SK-N-SH (cell line): ENCODE measurements at places on chromosomes 3 and 15. TPM values are rescaled to one million over a fixed set of nuclear protein-coding genes. Genes with fewer than 3 reads are reported as not detected.

TEX55 gene
- polyA plus RNA-seq, result not detected in 2 replicates

ZNF774 gene
- polyA plus RNA-seq, result 1.6 and 1.8 TPM in 2 replicates

UMPS gene
- 25.1 and 32.0 TPM in 2 replicates for polyA plus RNA-seq

A4GNT gene
- not detected in 2 replicates for polyA plus RNA-seq

IMPG2 gene
- 0.03 and 0.10 TPM in 2 replicates for polyA plus RNA-seq

C3orf22 gene
- not detected in 2 replicates for polyA plus RNA-seq

BMF gene
- 0.72 and 1.0 TPM in 2 replicates for polyA plus RNA-seq

ECE2 gene
- polyA plus RNA-seq, result 0.03 and 0.16 TPM in 2 replicates

ADAMTS17 gene
- not detected in 2 replicates for polyA plus RNA-seq

GRCh38 chr15:65773386-65774111 lies 18.5 kb downstream of the DENND4A start:
- H3K27ac ChIP-seq, result no peak overlapping the region
- no peaks in the 10 kb centered on the region for H3K36me3 ChIP-seq
- no peak for DNase-seq

DNA sequence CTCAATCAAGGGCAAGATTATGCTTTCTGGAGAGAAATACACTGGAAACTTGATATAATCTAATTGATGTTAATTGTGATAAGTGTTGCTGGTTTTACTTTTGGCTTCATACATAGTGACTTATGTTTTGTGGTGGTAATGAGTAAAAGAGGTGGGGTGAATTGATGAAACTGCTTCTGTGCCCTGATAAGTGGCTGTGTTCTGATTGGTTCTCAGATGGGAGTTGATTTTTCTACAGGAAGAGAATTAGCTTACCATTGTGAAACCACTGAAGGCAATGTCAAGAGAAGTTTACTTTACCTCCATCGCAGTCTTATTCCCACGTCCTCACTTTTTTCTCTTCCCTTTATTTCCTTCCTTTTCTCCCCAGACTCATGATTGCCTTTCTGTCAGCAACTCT lies 23.8 kb downstream of the TMEM45A start:
- no peak overlapping the region for H3K4me3 ChIP-seq
- DNase-seq, result no peak
- peak overlapping the region; percentile 61; the same call in 1 of the 2 replicates for H3K27ac ChIP-seq
- H3K27me3 ChIP-seq, result no peaks in the 10 kb centered on the region
- H3K36me3 ChIP-seq, result no peaks in the 10 kb centered on the region
- H3K4me1 ChIP-seq, result no peaks in the 10 kb centered on the region

DNA sequence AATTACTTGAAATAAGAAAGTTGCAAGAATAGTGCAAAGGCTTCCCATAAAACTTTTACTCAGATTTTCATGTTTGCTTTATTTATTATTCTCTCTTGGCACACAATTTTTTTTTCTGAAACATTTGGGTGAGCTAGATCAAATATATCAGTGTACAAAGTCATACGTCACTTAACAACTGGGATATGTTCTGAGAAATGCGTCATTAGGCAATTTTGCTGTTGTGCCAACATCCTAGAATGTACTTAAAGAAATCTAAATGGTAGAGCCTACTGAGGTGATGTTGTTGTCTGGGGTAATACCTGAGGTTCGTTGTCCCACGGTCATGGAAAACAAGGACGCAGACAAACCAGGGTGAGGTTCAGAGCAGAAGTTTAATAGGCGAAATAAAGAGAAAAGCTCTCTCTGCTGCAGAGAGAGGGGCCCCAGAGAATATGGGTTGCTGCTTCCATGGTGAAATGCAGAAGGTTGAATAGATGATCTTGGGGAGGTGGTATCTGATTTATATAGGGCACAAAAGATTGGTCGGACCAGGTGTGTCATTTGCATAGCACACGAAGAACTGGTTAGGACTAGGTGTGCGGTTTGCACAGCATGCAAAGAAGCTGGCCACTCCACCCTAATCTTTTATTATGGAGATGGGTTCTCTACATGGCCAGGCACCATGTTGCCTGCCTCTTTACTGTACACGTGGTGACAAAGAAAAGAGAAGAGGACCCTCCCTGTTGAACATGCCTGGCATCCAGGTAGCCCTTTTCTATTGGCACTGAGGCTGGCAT lies 8.8 kb upstream of the GRAMD1C start:
- no peak for DNase-seq
- H3K27me3 ChIP-seq, result no peaks in the 10 kb centered on the region
- no peak overlapping the region for H3K4me3 ChIP-seq
- 0 out of 2 replicates have a peak, but pooled peaks cover 8% of the 10 kb centered on the region for H3K4me1 ChIP-seq
- no peak overlapping the region for H3K27ac ChIP-seq
- no peaks in the 10 kb centered on the region for H3K36me3 ChIP-seq

GRCh38 chr3:77052051-77052501 lies 12.2 kb downstream of the ROBO2 start:
- H3K4me1 ChIP-seq, result peaks cover 4% of the 10 kb centered on the region; the same call in 1 of the 2 replicates
- peak; percentile 14 for DNase-seq
- H3K4me3 ChIP-seq, result no peak overlapping the region
- peak overlapping the region; percentile 28 for H3K27ac ChIP-seq
- no peaks in the 10 kb centered on the region for H3K27me3 ChIP-seq
- no peaks in the 10 kb centered on the region for H3K36me3 ChIP-seq

DNA sequence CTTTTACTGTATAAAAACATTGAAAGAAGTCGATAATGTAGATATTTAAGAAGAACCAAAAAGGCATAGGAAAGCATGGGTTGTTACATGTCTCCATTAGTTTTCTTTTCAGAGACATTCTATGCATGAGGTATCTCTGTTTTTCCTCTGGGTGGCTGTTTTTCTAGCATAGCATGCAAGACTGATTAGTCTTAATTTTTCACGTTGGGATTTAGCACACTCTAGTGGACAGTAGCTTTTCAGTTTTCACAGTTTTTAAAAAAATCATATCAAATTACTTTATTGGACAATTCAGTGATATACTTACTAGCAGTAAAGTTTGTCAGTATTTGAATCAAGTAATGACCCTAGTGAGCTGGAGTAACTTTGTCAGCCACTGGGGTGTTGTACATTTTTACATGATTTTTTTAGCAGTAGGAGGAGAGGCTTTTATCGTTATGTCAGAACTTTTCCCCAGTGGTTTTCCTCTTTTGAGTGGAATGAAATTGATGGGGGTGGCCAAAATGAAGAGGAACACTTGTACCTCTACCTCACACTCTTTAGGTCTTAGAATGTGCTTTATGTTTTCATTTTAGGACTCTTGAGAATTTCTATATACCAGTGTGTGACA lies 57.2 kb downstream of the SEC22A start:
- no peaks in the 10 kb centered on the region for H3K27me3 ChIP-seq
- peak; percentile 56 for DNase-seq
- no peak overlapping the region for H3K4me3 ChIP-seq
- no peak overlapping the region for H3K27ac ChIP-seq
- H3K4me1 ChIP-seq, result no peaks in the 10 kb centered on the region

DNA sequence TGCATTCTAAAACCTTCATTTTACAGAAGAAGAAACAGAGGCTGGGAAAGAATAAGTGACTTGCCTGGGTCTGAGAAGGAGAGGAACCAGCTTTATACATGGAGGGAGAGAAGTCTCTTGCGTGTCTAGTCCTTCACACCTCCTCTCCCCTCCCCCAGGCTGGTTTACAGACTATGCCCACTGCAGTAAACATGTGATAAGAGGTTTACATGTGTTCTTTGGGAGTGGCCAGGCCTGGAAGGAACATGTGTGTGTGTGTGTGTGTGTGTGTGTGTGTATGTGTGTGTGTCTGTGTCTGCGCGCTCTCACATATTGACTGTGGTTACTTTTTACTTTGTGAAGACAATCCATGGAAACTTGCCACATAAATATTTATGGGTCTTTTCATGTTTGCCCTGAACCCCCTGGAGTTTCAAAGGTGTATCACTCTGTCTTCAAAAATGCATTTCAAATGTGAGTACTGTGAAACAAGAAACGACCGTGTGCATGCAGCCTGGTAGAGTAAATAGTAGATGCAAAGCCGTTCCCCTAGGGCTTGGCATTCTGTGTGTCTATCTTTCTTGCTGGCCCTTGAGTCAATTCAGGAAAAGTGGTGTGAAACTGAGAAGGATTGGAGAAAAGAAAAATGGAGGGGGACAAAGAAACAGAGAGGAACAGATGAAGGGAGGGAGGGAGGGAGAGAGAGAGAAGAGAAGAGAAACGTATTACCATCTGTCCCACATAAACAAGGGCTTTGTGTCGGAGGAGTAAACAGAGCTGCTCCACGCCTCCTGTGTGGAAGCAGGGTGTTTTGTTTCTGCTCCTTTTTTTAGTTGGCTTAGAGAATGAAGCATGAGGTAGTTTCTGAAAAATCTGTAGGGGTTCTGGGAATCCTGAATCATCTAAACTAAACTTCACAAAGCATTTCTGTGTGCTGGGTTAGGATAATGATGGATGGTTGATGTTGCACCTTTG lies 51.7 kb downstream of the CLDN11 start:
- peaks cover 15% of the 10 kb centered on the region for H3K4me1 ChIP-seq
- H3K4me3 ChIP-seq, result no peak overlapping the region
- no peaks in the 10 kb centered on the region for H3K27me3 ChIP-seq
- DNase-seq, result no peak

DNA sequence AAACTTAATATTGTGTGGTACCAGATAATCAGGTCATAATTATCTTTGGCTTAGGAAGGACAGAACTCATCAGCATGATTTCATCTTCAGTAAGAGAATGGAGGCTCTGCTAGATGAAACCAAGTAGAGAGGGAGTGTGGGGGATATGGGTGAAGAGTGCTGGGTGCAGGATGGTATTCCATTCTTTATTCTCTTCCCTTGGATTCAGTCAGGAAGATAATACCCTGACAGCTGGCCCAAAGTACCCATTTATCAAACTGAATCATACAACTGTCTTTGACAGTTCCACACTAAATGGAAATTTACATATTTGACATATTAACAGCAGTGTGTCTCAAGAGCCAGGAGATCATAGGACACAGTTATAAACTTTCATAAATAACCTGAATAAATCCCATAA lies 44.7 kb downstream of the GOLIM4 start:
- H3K4me3 ChIP-seq, result no peak overlapping the region
- H3K4me1 ChIP-seq, result peaks cover 5% of the 10 kb centered on the region
- no peaks in the 10 kb centered on the region for H3K27me3 ChIP-seq
- no peak for DNase-seq
- peak overlapping the region; percentile 66 for H3K27ac ChIP-seq

- no peak overlapping the region for H3K27ac ChIP-seq
- DNase-seq, result no peak
- no peaks in the 10 kb centered on the region for H3K27me3 ChIP-seq
- H3K4me1 ChIP-seq, result peaks cover 8% of the 10 kb centered on the region; the same call in 1 of the 2 replicates
- H3K4me3 ChIP-seq, result no peak overlapping the region
- H3K36me3 ChIP-seq, result peaks cover 46% of the 10 kb centered on the region
These were observed 5.6 kb downstream of the TSEN2 start for GRCh38 chr3:12489832-12490231.

GRCh38 chr3:126306888-126307482 lies 50.2 kb downstream of the KLF15 start:
- no peaks in the 10 kb centered on the region for H3K27me3 ChIP-seq
- no peak for DNase-seq
- no peak overlapping the region for H3K4me3 ChIP-seq
- no peaks in the 10 kb centered on the region for H3K36me3 ChIP-seq
- no peaks in the 10 kb centered on the region for H3K4me1 ChIP-seq

- H3K4me1 ChIP-seq, result peaks cover under 1% of the 10 kb centered on the region
- H3K27ac ChIP-seq, result no peak overlapping the region
- H3K4me3 ChIP-seq, result no peak overlapping the region
- H3K27me3 ChIP-seq, result no peaks in the 10 kb centered on the region
- DNase-seq, result no peak
These were observed 77.5 kb downstream of the TBL1XR1 start for GRCh38 chr3:177119829-177120228.

- no peak overlapping the region for H3K27ac ChIP-seq
- no peaks in the 10 kb centered on the region for H3K4me1 ChIP-seq
- H3K27me3 ChIP-seq, result no peaks in the 10 kb centered on the region
- H3K36me3 ChIP-seq, result no peaks in the 10 kb centered on the region
These were observed 474.2 kb upstream of the ROBO2 start for GRCh38 chr3:76565496-76566210.

DNA sequence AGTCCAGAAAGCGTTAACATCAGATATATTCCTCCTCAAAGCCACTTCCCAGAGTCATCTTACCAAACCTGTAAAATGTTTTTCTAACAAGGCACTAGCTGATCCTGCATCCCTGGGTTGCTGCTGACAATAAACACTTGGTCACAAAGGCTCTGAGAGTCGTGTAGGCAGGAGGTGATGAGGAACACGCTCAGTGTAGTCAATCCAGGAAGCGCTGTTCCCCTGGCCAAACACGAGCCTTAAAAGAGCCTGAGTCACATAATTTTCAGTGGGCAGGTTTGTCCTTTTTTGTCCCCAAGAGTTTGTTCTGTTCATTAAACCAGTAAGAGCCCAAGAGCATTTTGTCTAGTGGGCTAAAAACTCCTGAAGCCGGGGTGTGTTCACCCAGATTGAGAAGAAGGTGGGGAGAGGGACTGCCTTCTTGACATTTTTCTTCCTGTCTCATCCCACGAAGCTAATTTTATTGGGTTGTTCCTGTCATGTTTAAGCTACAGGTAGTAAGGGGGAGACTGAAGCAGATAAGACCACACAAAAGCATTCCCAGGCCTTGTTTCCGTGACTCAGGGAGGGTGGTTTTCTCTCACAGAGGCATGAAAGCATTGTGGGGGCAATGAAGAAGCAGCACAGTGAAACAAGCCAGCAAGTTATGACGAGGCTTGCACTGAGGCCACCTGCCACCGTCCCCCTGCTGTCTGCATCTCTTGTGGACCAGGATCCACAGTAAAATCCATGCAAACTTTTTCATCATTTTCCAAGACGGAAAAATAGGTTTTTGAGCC lies 73.7 kb downstream of the FOXB1 start:
- no peaks in the 10 kb centered on the region for H3K36me3 ChIP-seq
- H3K4me3 ChIP-seq, result no peak overlapping the region
- H3K27me3 ChIP-seq, result peaks cover 18% of the 10 kb centered on the region
- no peak for DNase-seq
- no peak overlapping the region for H3K27ac ChIP-seq

DNA sequence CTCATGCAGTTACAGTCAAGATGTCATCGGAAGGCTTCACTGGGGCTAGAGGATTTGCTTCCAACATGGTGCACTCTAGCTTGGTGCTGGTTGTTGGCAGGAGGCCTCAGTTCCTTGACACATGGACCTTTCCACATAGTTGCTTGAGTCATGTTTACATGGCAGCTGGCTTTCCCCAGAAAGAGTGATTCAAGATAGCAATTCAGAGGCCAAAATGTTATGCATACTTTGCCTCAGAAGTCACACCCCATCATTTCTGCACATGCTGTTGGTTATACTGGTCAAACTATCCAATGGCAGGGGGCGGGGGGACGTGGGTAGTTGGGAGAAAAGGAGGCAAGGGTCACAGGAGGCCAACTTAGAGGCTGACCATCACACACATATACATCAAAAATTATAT lies 58.7 kb downstream of the FOXB1 start:
- H3K4me1 ChIP-seq, result no peaks in the 10 kb centered on the region
- H3K36me3 ChIP-seq, result no peaks in the 10 kb centered on the region
- peaks cover 10% of the 10 kb centered on the region for H3K27me3 ChIP-seq
- H3K27ac ChIP-seq, result no peak overlapping the region
- no peak for DNase-seq

DNA sequence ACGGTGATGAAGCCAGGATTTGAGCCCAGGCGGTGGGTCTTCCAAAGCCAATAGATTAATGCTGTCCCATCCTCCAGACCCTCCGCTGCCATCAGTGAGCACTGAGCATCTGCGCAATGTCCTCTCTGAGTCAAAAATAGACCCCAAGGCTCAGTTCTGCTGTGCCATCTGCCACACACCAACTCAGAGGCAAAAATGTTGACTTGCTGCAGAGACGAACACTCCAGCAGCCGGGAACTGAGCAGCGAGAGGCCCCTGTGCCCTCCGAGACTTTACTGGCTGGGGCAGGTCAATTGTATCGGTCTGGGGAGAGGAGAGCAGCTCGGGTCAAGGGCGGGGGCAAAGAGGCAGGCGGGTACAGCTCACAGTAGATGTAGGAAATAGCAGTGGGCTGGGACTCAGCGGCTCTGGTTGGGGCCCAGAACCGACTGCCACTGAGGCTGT lies 41.5 kb upstream of the ATP2B2 start:
- H3K27me3 ChIP-seq, result no peaks in the 10 kb centered on the region
- peaks cover 5% of the 10 kb centered on the region; the same call in 1 of the 2 replicates for H3K4me1 ChIP-seq
- no peak overlapping the region for H3K27ac ChIP-seq
- H3K36me3 ChIP-seq, result no peaks in the 10 kb centered on the region
- H3K4me3 ChIP-seq, result no peak overlapping the region
